Eye (tissue), 1 donor: ENCODE measurements at places on chromosomes 7 and 10.

DNA sequence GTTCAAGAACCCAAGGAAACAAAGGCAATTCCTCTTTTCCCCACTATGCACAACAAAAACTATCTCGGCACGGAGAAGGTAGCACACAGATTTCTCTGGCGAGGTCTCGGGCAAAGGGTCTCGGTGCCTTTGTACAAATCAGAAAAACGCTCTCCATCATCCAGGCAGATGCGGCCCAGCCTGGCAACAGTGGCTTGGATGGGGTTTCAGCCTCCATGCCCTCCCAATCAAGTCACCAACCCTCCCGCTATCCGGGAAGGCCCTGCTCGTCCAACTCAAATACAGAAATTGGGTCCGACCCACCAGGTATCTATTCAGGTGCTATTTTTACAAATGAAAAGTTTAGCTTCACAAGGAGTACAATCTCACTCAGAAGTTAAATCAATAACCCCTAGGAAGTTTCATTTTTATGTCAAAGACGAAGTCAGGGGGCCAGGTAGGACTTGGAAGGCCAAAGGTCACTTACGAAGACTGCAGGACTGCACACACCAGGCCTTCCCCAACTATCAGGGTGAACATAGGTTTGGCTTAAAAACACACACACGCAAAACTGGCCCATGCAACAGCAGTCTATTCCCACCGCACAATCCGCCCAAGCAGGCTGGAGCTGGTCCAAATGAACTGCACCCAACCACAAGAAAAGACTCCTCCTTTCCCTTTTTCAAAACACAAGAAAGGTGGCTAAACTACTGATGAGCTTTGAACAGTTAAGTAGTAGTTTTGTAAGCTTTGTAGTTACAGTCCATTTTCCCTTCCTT is 43.0 kb downstream of the GNA12 start:
- DNase-seq: peak; percentile 27

- no peak for DNase-seq
Measured at GRCh38 chr7:132533916-132534315, 42.4 kb downstream of the PLXNA4 start.

- no peak for DNase-seq
Measured at GRCh38 chr10:132476146-132477065, 61.2 kb upstream of the INPP5A start.

DNA sequence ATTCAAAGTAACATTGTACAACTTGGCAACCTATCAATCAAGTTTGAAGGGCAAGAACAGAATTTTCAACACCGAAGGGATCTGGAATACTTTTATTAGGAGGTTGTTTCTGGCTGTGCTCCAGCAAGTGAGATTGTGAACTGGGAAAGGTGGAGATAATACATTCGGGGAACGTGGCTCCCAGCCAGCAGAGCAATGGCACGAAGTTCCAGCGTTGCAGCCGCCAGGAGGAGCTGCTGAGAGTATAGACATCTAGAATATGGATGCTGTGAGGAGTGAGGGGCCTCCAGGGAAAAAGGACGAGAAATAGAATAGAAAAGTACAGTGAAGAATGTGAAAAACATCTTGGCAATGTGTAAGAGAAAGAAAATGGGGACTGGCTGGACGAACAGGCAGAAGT is 69.5 kb downstream of the TCERG1L start:
- DNase-seq: peak; percentile 68

DNA sequence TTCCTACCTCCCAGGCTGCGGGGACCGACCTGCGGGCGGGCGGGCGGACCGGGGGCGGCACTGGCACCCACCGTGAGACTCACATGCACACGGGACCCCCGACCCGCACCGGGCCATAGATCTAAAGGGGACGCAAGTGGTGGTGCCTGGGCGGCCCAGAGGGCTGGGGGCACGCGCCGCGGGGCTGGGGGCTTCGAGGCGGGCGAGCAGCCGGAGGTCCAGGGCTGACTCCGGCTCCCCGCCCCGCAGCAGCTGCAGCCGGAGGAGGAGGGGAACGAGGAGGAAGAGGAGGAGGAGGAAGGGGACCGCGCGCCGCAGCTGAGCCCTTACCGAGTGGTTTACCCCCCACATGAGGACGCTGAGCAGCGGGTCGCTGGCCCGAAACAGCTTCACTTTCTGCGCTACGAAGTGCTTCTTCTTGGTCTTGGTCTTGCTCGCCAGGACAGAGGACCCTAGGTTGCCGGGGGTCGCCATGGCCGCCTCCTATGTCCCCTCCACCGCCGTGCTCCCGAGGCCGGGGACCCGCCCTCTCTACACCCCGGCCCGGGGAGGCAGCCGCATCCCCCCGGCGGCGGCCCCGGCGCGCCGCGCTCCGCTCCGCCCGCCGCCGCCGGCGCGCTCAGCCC is 412 bp downstream of the PIP4K2A start:
- DNase-seq: peak; percentile 81

DNA sequence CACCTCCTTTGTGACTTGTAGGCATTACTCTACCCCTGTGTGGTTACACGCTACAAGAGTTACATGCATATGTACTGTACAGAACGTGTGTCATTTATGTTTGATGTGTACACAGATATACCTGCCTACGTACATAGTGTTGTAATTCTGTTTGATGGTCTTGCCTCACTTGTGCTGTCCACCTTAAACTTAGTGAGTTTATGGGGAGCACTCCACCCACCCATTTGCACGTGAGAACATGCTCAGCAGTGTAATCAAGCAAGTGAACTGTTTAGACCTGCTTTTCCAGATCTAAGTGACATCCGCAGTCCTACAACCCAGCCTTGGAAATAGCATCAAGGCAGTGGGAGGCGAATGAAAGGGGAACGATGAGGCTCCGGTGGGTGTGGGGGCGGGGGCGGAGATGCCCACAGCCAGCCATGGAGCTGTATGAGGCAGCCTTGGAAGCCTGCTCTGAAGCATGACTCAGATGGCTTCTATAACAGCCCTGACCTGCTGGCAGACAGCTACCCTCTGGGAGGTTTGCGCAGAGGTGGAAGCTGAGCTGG is 52.1 kb downstream of the SUFU start:
- peak; percentile 46 for DNase-seq

DNA sequence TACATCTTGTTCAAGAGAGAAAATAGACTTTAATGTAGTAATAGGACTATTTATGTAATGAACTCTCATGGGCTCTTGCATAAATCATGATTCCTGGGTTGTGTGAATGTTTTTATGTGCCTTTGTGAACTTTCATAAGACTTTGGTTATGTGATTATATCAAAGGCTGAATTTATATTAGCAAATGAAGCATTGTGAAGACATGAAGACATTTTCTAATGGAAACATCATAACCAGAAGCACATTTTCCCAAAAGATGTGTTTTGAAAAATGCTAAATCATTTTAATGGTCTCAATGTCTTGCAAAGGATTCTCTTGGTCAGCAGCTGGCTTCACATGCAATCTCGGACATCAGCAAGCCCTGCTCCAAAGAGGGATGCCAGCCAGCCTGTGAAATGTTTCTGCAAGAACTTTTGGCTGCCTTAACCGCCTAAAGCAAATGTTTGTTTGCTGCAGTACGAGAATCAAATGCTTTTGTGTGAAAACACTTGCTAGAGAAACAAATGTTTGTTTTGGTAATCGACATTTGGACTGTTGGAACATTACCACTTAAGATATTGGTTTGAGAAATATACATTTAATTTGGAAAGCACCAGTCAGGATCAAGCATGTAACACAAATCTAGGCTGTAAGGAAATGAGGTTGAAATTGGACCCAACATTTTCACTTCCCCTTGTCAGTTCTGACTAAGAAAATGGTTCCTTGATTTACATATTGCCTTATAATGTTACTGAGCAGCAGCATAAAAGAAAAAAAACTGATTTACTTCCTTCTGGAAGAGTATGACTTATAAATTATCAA is 102.1 kb downstream of the RTKN2 start:
- DNase-seq: peak; percentile 24

GRCh38 chr10:116699471-116700150 is 42.8 kb downstream of the HSPA12A start:
- DNase-seq: no peak

GRCh38 chr7:148715027-148715426 is 16.3 kb downstream of the CUL1 start:
- DNase-seq: no peak

DNA sequence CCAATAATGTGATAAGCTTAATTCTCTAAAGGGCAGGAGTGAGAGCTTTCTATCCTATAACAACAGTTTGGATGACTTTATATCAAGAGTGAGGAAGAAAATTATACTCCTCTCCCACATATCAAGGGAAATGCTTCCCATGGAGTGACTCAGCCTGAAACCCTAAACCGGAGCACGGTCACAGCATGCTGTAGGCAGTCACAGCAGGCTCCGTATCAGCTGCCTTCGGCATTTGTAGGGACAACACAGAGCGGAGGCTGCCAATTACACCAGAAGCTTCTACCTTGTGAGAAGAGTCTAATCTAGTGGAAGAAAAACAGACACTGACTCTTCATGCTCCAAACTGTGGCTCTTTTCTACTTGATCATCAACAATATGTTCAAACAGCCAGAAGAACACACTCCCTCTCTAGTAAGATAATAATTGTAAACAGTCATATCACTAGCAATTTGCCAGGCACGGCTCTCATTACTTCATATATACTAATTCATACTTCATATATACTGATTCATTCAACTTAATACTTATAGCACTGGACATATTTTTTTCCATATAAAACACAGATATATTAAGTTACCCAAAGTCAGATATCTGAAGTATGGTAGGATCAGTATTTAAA is 65.9 kb downstream of the DGKB start:
- DNase-seq: peak; percentile 65

GRCh38 chr10:90227217-90227656 is 525.8 kb downstream of the KIF20B start:
- DNase-seq: peak; percentile 13

- no peak for DNase-seq
Measured at GRCh38 chr7:153065051-153065450, 305.5 kb downstream of the ACTR3B start.

DNA sequence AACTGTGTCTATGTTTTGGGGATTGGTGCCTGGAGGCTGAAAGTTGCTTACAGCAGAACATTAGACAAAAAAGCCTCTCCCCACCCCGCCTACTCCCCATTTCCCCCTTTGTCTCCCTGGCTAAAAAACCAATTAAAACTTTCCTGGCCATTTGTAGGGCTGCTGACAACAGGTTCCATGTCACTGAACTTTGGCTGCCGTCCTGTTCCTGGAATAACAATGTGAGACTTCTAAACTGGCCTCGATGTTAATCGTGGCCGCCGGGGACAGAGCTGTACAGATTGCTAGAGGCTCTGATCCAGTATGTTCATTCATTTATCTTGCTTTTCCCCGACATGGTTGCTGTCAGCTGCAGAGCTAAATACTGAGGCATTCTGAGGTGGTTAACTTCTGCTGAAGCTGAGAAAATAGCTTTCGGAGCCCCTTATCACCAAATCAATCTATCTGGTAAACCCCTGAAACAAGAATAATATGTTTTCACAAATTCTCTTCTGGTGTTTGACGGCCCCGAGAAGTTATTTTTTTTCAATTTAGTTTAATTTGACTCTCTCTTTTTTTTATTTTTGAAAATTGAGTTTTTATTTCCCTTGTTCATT is 271.6 kb downstream of the GFRA1 start:
- peak; percentile 44 for DNase-seq

- DNase-seq: no peak
Measured at GRCh38 chr7:50329775-50330174, 25.3 kb downstream of the IKZF1 start.

DNA sequence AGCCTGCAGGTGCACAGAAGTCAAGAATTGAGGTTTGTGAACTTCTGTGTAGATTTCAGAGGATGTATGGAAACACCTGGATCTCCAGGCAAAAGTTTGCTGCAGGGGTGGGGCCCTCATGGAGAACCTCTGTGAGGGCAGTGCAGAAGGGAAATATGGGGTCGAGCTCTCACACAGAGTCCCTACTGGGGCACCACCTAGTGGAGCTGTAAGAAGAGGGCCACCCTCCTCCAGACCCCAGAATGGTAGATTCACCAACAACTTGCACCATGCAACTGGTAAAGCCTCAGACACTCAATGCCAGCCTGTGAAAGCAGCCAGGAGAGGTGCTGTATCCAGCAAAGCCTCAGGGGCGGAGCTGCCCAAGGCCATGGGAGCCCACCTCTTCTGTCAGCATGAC is 205.8 kb downstream of the CCSER2 start:
- no peak for DNase-seq

GRCh38 chr7:90709501-90710465 is 113.7 kb downstream of the CDK14 start:
- peak; percentile 66 for DNase-seq

- no peak for DNase-seq
Measured at GRCh38 chr10:132882069-132882951, 60.1 kb downstream of the CFAP46 start.

GRCh38 chr7:155729847-155730246 is 82.4 kb downstream of the SHH start:
- peak; percentile 16 for DNase-seq

DNA sequence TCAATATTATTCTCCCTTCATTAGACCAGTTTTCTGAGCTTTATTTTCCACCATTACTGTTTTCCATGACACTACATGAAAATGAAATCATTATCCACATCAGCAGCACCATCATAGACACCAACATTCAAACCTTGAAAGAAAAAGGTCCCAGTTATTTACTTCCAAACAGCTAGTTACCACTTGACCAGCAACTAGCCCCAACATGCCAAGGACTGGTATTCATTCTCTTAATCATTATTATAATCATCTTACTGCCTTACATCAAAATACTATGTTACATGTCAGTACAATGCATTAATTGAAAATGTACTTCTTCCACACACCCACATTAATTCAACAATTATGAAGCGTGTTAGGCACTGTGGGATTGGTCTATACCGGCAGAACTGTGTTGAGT is 199.4 kb downstream of the TSPAN12 start:
- no peak for DNase-seq

- no peak for DNase-seq
Measured at GRCh38 chr10:484925-485661, 204.4 kb downstream of the DIP2C start.

DNA sequence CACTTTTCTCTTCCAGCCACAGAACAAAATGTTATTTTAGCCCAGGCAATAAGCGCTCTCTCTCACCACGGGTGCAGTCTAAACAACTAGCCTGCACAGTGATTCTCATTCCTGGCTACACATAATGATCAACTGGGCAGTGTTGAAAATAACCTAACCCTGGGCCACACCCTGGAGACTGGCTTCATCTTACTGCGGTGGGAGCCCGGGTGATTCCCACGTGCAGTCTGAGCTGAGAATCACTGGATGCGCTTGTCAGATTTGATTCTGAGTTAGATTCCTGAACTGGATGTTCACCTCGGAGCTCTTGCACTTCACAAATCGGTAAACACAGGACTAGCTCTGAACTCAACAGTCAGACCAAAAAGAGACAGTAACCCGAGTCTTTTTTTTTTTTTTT is 14.9 kb downstream of the ZC3HAV1 start:
- DNase-seq: no peak

- DNase-seq: no peak
Measured at GRCh38 chr10:96357038-96357620, 1.7 kb downstream of the OPALIN start.

GRCh38 chr7:122363144-122363543 is 58.6 kb upstream of the FEZF1 start:
- no peak for DNase-seq

GRCh38 chr7:70726951-70727378 is 405.0 kb upstream of the GALNT17 start:
- no peak for DNase-seq
